ENCODE measurements at places on chromosomes 7 and 10. TPM values are rescaled to one million over a fixed set of nuclear protein-coding genes. Genes with fewer than 3 reads are reported as not detected.
A peak's percentile ranks its signal among the peaks of the same experiment; 100 is the strongest.

The CRTAC1 gene
- not detected for total RNA-seq

DNA sequence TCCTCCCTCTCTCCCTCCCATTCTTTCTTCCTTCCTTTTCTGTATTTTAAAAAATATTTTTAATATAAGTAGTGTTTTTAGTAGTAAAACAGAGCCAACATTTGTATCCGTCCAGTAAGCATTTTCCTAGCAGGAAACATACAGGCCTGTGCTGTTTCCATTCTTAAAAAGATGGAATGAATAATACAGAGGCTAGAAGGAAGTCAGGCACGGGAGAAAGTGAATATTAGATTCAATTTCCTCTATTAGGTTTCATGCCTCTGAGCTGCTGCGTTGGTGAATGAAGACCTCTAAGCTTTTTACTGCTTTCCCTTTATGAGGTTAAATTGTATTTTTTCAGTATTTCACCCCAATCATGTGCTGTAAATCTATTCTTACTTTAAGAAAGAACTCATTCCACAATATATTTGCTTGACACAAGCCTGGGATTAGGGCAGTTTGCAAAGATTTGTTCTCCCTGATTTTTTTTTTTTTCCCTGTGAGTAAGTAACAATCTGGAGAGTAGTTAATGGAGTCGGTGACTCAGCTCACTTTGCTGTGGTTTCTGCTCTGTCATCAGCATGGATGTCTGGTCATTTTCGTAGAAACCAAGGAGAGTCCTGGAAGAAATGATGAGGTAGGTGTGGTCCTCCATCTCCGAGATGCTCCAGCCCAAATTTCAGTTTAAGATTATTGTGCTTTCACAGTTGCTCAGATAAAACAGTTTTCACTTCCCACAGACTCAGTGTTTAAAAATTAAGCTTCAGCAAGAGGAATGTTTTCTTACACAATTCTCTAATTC lies 76.1 kb upstream of the PITRM1 start:
- peak; percentile 95 for DNase-seq

DNA sequence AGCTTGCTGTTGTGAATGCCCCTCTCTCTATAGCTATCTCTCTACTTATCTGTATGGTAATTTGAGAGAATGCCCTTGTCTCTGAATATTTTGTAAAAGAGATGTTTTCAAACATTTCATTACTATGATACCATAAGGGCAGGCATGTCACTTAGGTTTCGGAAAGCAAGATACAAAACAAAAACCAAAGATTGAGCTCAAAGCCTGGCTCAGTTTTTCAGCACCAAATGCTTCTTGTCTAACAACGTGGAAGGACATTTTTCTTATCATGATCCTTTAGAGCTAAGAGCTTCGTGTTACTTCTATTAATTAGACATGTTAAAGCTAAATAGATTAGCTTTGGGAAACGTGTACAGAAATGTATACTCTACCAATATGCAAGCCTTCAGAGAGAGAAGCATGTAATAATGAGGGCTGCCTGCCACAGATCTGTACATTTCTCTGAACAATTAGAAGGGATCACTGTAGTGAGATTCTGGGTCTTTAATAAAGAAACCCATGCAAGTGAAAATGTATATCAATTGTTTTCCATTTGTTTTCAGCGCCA lies 148.9 kb downstream of the ARID5B start:
- DNase-seq, result no peak

GRCh38 chr10:23453465-23453864 lies 14.6 kb downstream of the OTUD1 start:
- peak; percentile 72 for DNase-seq

- no peak for DNase-seq
Observed at GRCh38 chr10:77593771-77594470, 43.7 kb downstream of the KCNMA1 start.

- peak; percentile 97 for DNase-seq
Observed at GRCh38 chr7:131431289-131431688, 103.6 kb downstream of the MKLN1 start.

DNA sequence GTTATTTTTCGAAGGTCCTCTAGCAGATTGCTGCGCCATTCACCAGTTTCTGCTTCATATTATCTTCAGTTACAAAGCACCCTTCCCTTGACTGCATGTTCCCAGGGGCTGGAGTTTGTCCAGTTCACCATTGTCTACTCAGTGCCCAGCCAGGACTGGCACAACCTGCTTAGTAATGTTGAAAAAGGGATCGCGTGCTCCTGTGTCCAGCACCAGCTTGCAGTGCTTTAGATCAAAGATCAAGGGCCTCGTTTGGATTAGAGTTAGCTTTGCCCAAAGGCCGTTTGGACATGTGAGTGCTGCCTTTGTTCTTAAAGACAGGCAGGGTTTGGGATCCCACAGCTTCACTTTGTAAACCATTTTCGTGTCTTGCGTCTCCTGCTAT lies 867 bp downstream of the ATP6V0E2 start:
- no peak for DNase-seq

The TBX20 gene
- total RNA-seq, result not detected

- no peak for DNase-seq
Observed at GRCh38 chr7:754531-755412, 27.7 kb upstream of the PRKAR1B start.

DNA sequence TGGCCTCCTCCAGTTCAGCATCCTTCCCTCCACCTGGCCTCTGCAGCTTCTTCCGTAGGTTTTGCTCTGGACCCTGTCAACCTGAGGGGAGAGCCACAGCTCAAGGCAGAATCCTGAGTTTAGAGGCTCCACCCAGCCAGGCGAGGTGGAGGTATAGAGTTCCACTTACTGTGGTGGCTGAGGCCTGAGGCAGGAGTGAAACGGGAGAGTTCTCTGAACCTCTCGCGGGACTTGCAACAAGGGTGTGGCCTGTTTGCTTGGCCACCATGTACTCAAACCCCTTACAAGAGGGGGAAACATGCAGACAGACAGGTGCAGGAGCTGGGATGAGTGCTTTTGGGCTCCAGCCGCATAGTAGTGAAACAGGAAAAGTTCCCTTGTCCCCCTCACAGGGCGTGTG lies 154.0 kb upstream of the C7orf33 start:
- DNase-seq, result no peak

The NUTM2E gene
- total RNA-seq, result 0.13 TPM

- DNase-seq, result no peak
Observed at GRCh38 chr7:90761584-90761983, 165.5 kb downstream of the CDK14 start.

- DNase-seq, result no peak
Observed at GRCh38 chr7:77985974-77986339, 187.4 kb downstream of the PHTF2 start.

DNA sequence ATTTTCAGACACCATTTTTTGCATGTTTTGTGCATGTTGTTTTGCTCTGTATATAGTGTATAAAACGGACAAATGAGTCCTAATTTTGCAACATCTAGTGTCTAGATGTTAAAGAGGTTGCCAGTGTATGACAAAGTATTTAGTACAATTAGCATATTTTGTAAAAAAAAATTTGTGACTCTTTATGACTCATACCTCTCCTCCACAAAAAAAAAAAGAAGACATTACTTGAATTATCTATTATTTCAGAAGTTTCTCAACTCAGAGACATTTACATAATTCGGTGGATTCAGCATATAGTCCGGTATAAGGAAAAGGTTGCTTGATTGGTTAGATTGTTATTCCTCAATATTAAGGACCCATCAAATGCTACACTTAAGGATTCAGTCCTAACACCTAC lies 26.0 kb downstream of the NUP42 start:
- DNase-seq, result peak; percentile 20

GRCh38 chr7:129661645-129662182 lies 50.2 kb downstream of the NRF1 start:
- DNase-seq, result no peak

DNA sequence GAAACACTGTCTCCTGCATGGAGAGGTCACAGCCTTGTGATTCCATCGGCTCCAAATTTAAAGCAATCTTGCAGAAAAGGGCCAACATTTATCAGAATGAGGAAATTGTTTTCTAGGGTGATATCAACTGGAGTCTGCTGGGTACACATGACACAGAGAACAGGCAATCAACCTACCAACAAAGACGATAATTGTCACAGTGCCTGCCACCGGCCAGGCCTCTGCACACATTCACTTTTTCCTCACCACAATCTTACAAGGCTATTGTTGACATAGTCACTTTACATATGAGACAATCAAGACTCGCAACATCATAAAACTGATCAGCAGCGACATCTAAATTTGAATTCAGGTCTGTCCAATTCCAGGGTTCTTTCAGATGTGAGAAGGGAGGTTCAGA lies 189.4 kb downstream of the KCNMA1 start:
- DNase-seq, result no peak

GRCh38 chr10:131822013-131822691 lies 78.7 kb upstream of the PPP2R2D start:
- no peak for DNase-seq

The BBS9 gene
- 4.5 TPM for total RNA-seq

GRCh38 chr7:158802535-158803366 lies 26.6 kb downstream of the ESYT2 start:
- DNase-seq, result peak; percentile 76

The CCDC146 gene
- 2.1 TPM for total RNA-seq

The MACC1 gene
- 19.2 TPM for total RNA-seq

DNA sequence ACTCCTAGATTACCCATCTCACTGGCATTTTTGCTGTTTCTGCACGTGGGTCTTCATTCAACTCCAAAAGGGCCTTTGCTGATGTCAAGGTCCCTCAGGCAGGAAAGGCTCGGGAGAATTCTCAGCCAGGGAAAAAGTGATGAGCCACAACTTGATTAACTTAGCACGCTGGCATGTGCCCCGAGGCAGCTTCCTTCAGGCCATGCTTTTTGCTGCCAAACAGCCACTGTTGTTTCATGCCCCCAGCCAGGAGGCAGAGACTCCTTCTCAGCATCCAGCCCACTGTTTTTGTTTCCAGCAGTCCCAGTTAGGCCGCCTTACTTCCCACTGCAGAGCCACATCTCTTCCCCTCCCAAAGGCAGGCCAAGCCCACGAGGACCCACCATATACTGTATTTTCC lies 266.5 kb upstream of the YAE1 start:
- DNase-seq, result no peak

GRCh38 chr10:108434559-108435252 lies 1270.2 kb upstream of the SORCS1 start:
- DNase-seq, result no peak

The SH2D4B gene
- under 0.01 TPM for total RNA-seq

The RADIL gene
- under 0.01 TPM for total RNA-seq

- peak; percentile 32 for DNase-seq
Observed at GRCh38 chr7:322111-322671, 32.2 kb downstream of the FOXL3 start.

- DNase-seq, result no peak
Observed at GRCh38 chr10:16521311-16522016, at the start of gene C1QL3. C1QL3 (minus strand) TSS chr10:16521879; CDS start chr10:16521065, 814 bp downstream.

DNA sequence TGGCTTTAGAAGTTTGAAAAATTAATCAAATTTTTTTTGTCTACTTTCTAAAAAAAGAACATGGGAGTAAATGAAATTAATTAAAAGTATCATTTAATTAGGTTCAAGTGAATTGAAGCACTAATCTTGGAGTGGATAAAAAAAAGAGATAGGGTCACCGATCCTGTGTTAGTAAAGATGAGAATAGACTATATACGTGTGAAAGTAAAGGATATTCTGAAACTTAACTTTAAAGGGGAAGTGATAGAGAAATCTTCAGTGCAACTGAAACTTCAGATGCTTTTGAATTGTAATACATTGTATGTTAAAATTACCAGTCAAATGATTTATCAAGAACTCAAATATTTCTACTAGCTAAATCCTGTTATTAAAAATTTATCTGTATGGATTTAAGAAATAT lies 4.8 kb downstream of the NHLRC2 start:
- DNase-seq, result no peak

GRCh38 chr7:12754179-12754578 lies 66.7 kb downstream of the ARL4A start:
- DNase-seq, result no peak

DNA sequence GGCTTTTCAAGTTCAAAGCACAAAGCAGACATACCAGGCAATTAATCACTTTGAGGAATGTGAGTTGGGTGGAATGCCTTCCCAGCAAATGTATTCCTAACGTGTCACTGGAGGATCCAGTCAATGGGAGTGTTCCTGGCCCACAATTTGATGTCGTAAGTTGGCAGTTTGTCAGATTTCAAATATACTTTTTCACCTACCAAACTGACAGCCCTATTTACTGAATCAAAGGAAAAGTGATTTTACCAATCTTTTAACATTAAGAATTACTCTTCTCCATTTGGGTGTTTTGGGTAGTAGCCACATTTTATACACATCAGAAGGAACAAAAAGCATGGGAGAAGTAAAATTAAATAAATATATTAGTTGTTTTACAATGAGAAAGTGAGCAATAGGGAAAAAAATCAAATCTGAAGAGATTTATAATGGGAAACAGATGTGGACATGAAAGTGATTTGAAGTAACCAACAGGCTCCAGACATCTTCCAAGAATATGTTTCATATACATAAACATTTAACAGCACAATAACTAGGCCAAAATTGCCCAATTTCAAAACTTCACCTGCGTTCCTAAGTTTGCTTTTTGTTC lies 222.9 kb downstream of the MTERF1 start:
- peak; percentile 74 for DNase-seq

All from bronchial epithelial cell (primary cell).